NCI-H1048 (cell line): ENCODE measurements at places on chromosomes 1 and 21.

GRCh38 chr1:240086726-240087125 lies 5.0 kb upstream of the FMN2 start:
- no peak for DNase-seq

DNA sequence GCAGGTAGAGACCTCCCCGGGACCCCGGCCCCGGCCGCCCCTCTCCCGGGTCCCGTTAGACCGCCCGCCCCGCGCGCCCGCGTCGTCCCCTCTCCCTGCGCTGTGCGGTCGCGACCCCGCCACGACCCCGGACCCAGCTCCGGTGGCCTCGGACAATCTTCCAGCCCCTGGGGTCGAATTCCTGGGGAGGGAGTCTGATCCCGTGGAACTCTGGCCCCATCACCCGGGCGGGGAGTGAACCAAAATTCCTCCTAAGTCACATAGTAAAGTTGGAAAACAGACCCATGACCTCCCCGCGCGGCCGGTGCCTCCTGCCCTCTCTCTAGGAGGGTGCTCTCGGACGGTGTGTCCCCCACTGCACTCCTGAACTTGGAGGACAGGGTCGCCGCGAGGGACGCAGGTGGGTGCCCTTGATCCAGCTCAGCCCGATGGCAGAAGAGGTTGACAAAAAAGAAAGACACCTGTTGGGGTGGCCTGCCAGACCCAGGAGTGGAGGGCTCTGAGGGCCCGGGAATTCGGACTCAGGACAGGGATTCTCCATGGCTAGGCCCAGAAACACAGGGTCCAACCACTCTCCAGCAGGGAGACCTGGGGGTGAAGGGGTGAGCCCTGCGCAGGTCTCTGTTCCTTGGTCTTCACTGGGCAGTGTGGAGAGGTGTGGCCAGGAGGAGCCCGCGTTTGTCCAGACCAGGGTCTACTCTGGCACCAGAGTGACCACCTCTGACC lies 451 bp downstream of the ADAMTSL4 start:
- no peak for DNase-seq

DNA sequence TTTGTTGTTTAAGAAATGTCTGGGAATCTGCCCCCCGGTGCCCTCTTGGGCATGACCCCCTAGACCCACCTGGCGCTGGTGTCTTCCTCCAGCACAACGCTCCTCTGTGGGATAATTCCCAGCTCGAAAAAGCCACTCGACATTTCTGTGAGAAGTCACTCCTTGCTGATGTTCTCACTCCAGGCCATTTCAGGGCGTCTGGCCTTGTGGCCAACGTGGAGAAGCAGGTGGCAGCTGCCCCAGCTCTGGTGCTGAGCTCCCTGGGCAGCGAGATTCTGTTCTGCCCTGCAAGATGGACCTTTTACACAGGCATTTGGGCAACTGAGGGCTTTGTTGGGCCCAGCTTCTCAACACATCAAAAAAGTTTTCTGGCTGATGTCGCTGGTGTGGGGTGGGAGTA lies 147.7 kb upstream of the WNT4 start:
- no peak for DNase-seq

DNA sequence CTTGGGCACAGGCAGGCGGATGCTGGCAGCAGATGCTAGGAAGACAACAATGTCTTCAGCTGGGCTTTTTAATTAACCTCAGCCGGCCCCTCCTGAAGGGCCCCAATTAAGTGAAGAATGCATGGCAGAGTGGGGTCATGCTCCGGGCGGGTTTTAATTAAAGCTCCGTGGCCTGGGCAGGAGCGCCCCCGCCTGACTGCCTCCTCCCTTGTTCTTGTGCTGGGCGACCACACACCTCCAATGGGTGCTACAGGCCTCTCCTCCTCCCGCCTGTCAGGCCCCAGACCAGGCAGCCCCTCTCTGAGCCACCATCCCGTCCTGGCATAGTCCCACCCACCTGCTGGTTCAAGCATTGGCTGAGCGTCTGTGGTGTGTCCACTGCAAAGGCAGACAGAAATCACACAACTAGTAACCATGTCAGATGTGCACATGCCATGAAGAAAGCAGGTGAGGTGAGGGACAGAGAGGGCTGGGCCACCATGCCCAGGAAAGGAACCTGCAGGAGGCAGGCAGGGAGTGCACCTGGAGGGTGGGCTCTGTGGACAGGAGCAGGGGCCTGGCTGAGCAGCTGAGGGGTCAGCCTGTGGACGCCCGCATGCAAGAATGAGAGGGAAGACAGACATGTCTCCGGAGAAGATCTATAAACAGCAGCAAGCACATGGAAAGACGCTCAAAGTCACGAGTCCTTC lies 8.5 kb upstream of the ARF1 start:
- no peak for DNase-seq

DNA sequence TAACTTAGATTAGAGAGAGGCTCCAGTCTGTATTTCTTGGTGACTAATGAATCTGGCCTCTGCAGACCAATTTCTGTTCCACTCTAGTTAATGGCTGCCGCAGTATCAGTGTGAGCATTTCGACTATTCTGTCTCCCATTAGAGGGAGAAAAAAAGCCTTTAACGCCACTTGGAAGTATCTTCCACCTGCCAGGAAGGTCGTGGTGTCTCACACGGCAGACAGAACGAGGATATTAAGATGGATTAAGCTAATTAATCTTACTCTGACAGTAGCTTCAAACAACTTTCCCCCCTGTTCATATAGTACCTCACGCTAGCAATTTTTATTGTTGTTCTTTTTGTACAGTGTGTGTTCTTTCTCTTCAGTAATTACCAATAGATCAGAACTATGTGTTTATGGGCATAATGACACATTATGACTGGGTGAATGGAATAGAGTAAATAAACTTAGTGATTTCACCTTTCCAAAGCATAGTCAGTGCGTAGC lies 153.8 kb downstream of the ADGRL2 start:
- no peak for DNase-seq

DNA sequence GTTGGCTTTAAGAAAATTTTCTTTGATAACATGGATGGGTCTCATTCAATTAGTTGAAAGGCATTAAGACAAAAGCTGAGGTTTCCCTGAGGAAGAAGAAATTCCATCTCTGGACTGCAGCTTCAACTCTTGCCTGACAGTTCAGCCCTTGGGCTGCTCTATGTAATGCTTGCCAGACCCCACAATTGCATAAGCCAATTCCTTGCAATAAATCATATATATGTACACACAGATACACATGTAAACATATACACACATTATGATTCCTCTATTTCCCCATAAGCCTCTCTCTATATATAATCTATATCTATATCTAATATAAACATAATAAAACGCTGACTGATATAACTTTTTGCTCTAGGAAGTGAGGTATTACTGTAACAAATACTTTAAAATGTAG lies 301.5 kb upstream of the PRMT6 start:
- DNase-seq, result no peak
